Naive B cell (primary cell): ENCODE measurements at places on chromosomes 6 and 20.
A peak's percentile ranks its signal among the peaks of the same experiment; 100 is the strongest.

GRCh38 chr20:22905658-22906057 is 129.5 kb upstream of the SSTR4 start:
- peaks cover 6% of the 10 kb centered on the region for H3K27me3 ChIP-seq
- no peaks in the 10 kb centered on the region for H3K36me3 ChIP-seq
- no peak overlapping the region for H3K4me3 ChIP-seq
- DNase-seq: no peak

DNA sequence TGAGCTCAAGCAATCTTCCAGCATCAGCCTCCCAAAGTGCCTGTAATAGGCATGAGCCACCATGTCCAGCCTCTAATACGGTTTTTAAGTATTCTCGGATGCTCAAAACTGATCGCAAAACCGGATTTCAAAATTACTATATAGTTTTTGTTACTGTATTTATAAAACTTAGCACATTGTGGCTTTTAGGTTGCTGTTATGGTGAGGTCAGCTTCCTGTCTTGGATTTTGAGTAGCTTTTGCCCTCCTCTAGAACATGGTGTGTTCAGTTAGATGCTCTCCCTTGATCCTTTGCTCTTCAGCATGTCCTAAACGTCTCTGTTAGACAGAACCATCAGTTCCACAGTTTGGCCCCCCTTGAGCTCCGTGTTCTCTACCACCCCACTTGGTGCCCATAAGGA is 96.2 kb downstream of the RPP40 start:
- no peaks in the 10 kb centered on the region for H3K27me3 ChIP-seq
- H3K36me3 ChIP-seq: peaks cover 12% of the 10 kb centered on the region
- no peak for DNase-seq
- no peak overlapping the region for H3K27ac ChIP-seq
- peaks cover 57% of the 10 kb centered on the region for H3K4me1 ChIP-seq
- peak overlapping the region; percentile 76 for H3K4me3 ChIP-seq

DNA sequence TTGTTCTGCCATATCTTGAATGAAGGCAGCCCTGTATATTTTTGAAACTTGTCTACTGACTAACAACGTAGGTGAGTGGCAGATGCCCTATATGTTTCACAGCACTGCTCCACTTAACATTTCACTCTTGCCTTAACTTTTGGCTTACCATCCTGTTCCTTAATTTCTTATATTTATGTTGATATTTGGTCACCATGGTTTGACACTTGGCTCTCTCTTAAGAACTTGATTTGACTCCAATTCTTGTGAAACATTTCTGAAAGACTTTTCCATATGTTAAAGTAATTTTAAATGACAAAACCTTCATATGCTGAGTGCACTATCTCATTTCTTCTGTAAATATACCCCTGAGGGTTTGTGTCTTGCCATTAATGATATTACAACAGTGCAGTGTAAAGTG is 434.3 kb upstream of the IMPG1 start:
- no peaks in the 10 kb centered on the region for H3K4me1 ChIP-seq
- no peak overlapping the region for H3K4me3 ChIP-seq
- DNase-seq: no peak
- H3K36me3 ChIP-seq: no peaks in the 10 kb centered on the region
- H3K27ac ChIP-seq: no peak overlapping the region

DNA sequence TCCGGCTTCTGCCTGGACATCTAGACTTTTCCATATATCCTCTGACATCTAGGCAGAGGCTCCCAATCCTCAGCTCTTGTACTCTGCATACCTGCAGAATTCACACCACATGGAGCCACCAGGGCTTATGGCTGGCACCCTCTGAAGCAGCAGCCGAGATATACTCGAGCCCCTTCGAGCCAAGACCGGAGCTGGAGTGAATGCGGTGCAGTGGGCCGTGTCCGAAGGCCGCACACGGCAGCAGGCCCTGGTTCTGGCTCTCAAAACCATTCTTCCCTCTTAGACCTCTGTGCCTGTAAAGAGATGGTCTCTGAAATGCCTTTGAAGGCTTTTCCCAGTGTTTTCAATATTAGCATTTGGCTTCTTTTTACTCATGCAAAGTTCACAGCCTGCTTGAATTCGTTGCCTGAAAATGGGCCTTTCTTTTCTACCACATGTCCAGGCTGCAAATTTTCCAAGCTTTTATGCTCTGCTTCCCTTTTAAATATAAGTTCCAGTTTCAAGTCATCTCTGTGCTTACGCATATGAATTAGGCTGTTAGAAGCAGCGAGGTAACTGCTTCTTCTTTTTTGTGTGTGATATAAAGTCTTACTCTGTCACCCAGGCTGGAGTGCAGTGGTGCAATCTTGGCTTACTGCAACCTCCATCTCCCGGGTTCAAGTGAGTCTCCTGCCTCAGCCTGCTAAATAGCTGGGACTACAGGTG is 3.8 kb upstream of the SIRPB1 start:
- H3K36me3 ChIP-seq: no peaks in the 10 kb centered on the region
- no peak overlapping the region for H3K27ac ChIP-seq
- H3K4me1 ChIP-seq: peaks cover 50% of the 10 kb centered on the region

- H3K27me3 ChIP-seq: peaks cover 11% of the 10 kb centered on the region
- H3K27ac ChIP-seq: no peak overlapping the region
- peaks cover 7% of the 10 kb centered on the region for H3K4me1 ChIP-seq
- no peaks in the 10 kb centered on the region for H3K36me3 ChIP-seq
Measured at GRCh38 chr6:105484238-105485161, 81.6 kb upstream of the PREP start.

GRCh38 chr20:32830437-32830836 is 10.7 kb downstream of the MAPRE1 start:
- peaks cover 9% of the 10 kb centered on the region for H3K36me3 ChIP-seq
- H3K4me3 ChIP-seq: no peak overlapping the region
- peak overlapping the region; percentile 95 for H3K27ac ChIP-seq
- no peak for DNase-seq
- peaks cover 16% of the 10 kb centered on the region for H3K4me1 ChIP-seq
